ENCODE measurements at places on chromosomes 5 and 9.

GRCh38 chr5:67149951-67150523, 46.6 kb downstream of the CD180 start:
- peak; percentile 30 for DNase-seq

GRCh38 chr5:150658121-150658520, 2.9 kb upstream of the MYOZ3 start:
- no peak for DNase-seq

GRCh38 chr9:89615661-89616060, 10.8 kb downstream of the GADD45G start:
- DNase-seq: no peak

DNA sequence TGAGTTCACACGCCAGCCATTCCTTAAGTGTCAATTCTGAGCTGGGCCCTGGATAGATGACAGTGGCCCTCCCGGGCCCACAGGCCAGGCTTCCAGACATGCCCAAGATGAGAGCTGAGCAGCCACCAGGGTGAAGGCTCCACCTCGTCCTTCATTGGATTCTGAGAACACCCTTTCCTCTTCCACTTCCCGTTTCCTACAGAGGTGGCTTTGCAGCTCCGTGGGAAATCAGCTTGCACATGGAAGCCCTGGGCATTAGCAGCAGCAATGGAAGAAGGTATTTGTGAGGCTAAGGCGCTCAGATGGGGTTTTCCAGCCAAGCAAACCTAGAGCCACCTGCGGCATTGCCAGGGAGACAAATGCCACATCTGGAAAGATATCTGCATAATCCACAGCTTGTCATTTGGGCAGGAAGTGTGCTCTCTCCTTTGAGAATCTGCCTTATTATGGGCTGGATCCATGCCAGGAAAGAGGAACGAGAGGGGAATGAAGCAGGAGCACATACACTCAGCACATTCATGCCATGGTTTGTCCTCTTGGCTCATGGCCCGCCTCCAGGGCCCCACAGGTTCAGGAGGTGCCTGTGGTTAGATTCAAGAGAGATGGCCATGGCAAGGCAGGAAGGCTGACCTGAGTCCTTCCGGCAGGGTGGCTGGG, 34.1 kb downstream of the CFAP77 start:
- no peak for DNase-seq
